Caco-2 (cell line): ENCODE measurements at places on chromosomes 12 and 14. TPM values are rescaled to one million over a fixed set of nuclear protein-coding genes. Genes with fewer than 3 reads are reported as not detected.

GRCh38 chr14:79256380-79256779, 954.9 kb downstream of the DIO2 start:
- DNase-seq, result no peak

DNA sequence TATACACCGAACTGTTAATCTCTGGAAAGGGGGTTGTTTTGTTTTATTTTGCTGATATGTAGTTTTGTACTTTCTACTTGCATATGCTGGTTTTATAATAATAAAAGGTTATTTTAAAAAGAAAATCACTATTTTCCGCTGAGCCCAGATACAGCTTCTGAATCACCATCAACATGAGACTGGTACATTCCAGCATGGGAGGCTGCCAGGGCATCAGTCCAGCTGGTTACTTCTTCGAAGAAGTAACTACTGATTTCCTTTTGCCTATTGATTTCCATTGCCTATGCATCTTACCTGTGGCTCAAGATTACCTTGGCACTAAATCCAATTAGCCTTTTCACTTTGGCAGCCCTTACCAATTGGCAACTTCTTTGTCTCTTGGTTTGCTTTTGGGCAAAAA, 11.7 kb upstream of the OSBPL8 start:
- DNase-seq, result no peak

GRCh38 chr14:59274991-59275391, 86.5 kb downstream of the DAAM1 start:
- no peak for DNase-seq

DNA sequence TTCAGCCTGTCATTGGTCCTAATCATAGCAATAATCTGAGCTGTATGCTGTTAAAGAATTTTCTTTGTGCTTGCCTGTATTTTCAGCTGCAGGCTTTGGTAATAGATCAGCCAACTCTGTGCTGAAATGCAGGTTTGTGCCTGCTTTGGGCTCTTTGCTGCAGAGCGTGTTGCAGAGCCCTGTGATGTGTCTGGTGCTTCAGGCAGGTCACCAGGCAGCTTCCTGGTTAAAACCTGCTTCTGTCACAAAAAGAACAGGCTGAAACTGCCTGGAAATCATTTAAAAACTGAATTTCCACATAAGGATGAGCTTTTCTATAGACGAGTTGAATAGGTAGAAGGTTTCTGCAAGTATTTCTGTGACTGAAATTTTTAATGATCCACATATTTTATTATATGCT, 3.1 kb downstream of the DIP2B start:
- DNase-seq, result no peak

- DNase-seq, result no peak
Measured at GRCh38 chr14:75393794-75394193, 34.0 kb upstream of the JDP2 start.

DNA sequence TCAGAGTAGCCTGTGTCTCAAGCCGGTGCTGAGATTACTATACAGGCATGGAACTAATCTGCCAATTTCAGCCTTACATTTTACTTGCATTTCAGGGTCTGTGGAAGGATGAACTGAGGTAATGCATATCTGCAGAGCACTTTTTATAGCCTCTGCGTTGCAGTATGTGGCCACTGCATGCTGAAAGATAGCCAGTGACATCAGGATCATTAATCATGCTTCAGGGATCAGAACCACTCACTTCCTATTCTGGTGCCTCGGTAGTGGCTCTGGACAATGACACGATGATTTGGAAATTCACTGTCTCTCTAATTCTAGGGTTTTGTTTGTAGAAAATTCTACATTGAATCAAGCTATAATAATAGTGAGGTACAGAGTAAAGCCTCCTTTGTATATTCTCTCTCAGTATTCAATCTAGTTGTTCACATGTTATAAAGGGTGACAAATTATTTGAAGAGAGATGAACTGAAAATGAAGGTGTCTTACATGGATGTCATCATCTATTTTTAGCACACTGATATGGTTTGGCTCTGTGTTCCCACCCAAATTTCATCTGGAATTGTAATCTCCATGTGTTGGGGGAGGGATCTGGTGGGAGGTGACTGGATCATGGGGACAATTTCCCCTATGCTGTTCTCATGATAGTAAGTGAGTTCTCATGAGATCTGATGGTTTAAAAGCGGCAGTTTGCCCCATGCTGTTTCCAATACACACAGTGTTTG, 554.3 kb upstream of the MIS18BP1 start:
- no peak for DNase-seq

- DNase-seq, result peak; percentile 59
Measured at GRCh38 chr12:92408072-92408900, 262.6 kb upstream of the BTG1 start.

DNA sequence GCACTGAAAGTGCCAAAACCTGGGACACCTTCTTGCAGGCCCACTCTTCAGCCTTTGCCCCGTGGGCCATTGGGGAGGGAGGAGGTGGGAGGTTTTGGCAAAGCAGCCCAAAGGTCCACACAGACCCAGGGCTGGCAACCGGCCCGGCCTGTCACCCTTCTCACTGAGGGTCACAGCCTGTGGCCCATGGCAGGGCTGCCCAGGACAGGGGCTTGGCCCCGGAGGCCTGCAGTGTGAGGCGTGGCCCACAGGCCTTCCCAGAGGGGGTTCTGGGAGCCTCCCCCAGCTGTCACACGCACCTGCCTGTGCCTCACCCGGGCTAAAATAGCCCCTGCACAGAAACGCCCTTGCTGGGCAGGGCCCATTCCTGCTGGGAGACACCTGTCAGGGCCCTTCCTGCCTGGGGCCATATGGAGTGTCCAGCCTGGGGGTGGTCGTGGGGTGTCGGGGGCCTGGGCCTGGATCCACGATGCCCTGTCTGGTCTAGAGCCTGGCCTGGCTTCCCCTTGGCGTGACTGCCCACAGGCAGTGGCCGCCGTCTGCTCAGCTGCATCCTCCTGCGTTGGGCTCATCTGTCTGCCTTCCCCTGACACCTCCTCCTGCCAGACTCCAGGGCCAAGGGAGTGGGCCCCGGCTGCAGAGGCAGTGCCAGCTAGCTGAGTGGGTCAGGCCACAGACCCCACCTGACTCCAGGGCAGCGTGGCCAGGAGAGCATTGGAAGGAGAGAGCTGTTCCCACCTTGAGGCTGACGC, 19.2 kb downstream of the PACS2 start:
- no peak for DNase-seq

GRCh38 chr14:75259510-75259855, 19.1 kb upstream of the FOS start:
- DNase-seq, result no peak

DNA sequence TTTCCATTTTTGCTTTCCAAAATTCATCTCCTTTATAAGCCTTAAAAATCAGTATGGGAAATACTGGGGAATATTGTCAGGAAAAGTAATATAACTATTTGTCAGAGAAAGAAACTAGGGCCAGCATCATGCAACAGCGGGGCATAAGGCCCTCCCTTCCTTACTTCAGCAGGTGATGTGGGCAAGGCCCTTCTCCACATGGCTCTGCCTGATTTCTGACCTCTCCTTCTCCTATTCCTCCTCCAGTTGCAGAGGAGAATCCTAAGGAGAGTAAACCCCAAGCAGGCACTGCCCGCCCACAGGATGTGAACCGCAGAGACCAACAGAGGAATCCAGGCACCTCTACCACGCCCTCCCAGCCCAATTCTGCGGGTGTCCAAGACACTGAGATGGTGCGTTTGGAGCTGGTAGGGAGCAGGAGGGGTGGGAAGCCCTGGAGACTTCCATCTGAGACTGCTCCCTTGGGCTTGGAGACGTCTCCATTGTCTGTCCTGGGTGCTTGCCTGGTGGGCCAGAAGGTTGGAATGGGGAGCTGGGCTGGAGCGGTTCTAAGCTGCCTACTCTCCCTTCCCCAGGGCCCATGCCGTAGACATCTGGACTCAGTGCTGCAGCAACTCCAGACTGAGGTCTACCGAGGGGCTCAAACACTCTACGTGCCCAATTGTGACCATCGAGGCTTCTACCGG, 2.7 kb upstream of the SOAT2 start:
- DNase-seq, result peak; percentile 24

Gene FOXN4
- total RNA-seq, result 0.49 and 0.95 TPM in 2 replicates

DNA sequence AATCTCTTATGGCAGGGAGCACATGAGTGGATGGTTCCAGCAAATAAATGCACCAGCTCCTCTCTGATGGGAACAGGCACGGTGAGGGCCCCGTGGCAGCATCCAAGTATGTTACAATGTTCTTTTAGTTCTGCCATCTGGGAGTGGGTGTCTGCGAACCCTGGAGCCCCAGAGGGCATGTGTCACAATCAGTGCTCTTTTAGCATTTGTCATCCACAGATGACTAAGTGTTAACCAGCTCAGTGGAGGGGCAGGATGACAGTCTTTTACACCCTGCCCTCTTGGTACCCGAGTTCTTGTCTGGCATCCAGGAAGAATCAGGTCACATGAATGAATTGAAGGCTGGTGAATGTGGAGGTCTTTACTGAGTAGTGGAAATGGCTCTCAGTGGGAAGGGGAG, 560.4 kb upstream of the FLRT2 start:
- no peak for DNase-seq

- peak; percentile 82 for DNase-seq
Measured at GRCh38 chr14:24806061-24806678, 172.2 kb upstream of the GZMB start.

- DNase-seq, result no peak
Measured at GRCh38 chr12:57385586-57385985, 45.3 kb downstream of the R3HDM2 start.

GRCh38 chr14:50340963-50341362, 28.8 kb downstream of the DMAC2L start:
- DNase-seq, result no peak

GRCh38 chr14:56299306-56299984, 181.2 kb downstream of the PELI2 start:
- DNase-seq, result no peak
